Right kidney (tissue), 9 donors: ENCODE measurements at places on chromosomes 12 and 14.
A peak's percentile ranks its signal among the peaks of the same experiment; 100 is the strongest.

- DNase-seq, result no peak
Measured at GRCh38 chr14:28300356-28300755, 466.2 kb upstream of the FOXG1 start.

DNA sequence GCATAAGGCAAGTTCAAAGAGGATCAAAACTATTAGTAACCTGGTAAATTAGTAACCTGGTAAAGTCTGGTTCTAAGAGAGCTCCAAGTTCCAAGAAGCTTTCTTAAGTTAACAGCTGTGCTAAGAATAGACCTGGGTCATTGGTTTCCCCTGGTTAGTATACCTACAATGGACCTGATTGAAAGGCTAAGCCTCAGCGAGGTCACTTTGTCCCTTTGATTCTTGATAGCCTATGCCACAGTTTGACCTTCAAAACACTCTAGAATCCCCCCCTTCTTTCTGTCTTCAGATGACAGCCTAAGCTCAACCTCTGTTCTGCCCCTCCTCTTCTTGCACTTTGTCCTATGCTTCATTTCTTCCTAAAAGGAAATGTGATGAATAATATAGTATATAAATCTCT is 53.0 kb downstream of the LLPH start:
- DNase-seq, result no peak

- no peak for DNase-seq
Measured at GRCh38 chr12:23830210-23830609, 119.3 kb downstream of the SOX5 start.

DNA sequence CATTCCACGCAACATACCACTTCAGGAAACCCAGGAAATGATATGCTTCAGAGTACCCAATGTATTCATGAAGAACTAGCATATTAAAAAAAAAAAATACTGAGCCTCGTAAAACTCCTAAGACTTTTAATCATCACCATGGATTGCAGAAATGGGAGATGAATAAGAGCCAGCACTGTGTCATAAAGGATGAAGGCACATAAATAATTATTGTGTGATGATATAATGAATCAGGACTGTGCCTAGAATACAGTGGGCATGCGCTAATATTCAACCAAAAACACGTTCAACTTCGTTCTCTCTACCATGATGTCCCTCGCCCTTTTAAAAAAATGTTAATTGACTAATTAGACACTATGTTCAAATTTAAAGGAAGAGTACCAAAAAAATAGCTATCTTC is 68.7 kb downstream of the CIT start:
- DNase-seq, result no peak

- no peak for DNase-seq
Measured at GRCh38 chr12:89309815-89310214, 42.5 kb downstream of the DUSP6 start.

DNA sequence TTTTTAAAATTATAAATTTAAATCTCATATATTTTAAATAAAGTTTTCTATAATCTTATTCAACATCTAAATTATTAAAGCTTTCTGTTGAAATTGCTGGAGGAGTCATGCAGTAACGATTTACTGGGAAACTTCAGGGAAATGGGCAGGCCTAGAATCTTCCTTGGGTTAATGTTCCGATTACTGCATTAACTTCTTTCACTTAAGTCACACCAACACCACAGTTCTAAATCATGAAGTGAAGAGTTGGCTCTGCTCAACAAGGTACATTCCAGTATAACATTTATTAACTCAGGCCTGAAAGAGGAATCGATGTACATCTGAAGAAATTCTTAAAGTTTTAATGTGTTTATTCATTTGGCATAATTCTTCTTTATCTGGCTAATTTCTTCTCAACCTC is 244.3 kb downstream of the CCER1 start:
- no peak for DNase-seq

DNA sequence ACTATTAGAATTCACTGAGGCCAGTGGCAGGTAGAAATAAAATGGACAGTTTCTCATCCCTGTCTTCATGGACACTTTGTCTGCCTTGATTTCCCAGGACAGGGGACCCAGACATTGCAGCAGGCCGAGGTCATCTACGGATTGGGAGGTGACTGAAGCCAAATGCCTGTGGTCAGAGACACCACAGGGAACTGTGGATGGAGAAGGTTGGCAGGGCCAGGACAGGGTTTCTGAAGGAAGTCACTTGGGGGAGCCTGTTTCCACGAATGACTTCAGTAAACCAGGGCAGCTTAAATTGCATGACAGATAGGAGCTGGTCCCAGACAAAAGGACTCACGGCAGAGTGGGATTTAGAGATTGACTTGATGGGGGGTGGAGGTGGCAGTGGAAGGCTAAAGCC is 224.9 kb downstream of the NTF3 start:
- DNase-seq, result no peak

DNA sequence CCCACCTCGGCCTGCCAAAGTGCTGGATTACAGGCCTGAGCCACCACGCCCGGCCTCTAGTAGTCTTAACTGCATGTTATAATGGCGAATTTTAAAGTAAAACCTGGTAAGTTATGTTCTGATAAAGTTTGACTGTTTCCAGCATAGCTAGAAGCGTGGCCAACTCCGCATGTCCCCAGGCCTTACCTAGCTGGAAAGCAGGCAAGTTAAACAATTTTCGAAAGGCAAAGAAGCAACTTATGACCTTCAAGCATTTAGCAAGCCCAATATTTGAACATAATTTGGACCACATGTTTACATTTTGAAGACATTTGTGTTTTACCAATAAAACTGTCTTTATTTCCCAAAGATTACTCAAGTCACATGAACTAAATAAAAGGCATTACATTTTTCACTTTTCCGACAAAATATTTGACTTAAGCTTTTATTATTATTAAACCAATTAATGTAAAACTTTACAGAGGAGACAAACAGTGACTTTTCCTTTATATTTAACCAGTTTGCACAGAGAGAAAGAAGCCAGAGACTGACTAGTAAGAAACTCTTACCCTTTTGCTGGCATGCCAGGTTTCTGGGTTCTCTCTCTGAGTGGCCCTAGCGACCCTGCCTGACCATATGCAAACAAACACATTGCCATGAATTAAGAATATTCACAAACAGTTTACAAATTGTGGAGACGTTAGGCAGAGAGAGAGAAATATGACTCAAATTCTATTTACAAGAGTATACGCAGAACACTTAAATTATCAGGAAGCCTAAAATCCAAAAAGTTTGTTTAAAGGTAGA is 106.3 kb downstream of the RIN3 start:
- no peak for DNase-seq

DNA sequence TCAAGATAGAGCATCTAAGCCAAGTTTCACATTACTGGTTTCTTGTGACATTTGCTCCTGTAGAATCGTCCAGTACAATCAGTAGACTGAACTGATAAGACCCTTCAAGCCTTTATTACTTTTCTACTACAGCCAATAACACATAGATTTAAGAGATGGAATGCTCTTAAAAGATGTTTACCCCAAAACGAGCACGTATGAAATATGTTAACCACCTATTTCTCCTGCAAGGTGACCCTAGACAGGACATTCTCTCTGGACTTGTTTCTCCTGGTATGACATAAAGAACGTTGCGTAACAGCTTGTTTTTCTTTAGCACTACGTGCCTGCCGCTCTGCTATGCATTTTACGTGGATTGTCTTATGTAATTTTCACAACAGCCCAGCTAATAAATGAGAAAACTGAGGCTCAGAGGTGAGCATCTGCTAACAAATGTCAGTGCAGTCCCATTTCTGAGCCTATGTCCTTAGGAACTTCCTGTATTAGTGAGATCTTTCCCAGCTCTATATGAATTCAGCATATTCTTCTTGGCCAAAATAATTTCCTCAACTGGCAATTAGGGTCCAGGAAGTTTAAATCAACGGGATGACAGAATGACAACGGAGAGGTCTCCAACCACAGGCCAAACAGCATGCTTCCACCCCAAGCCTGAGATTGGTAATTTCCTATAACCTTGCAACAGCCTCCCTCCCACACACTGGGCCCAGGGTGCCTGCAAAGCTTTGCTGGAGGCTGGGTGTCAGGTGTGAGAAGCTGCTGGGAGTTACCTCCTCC is 3.7 kb downstream of the NFKBIA start:
- DNase-seq, result no peak

DNA sequence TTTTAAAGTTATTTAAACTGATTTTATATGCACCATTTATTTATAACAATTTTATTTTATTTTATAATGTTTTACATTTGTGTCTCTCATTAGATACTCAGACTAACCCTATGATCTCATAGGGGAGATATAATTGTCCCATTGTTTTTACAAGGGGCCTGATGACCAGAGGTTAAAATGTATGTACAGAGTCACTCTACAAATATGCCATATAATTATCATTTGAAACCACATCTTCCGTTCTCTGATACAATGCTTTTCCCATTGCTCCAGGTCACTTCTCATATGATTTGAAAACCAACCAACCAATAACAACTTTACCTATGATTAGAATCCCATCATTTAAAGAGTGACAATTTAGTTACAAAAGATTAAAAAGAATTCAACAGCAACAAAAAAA is 137.8 kb downstream of the GPHN start:
- no peak for DNase-seq

DNA sequence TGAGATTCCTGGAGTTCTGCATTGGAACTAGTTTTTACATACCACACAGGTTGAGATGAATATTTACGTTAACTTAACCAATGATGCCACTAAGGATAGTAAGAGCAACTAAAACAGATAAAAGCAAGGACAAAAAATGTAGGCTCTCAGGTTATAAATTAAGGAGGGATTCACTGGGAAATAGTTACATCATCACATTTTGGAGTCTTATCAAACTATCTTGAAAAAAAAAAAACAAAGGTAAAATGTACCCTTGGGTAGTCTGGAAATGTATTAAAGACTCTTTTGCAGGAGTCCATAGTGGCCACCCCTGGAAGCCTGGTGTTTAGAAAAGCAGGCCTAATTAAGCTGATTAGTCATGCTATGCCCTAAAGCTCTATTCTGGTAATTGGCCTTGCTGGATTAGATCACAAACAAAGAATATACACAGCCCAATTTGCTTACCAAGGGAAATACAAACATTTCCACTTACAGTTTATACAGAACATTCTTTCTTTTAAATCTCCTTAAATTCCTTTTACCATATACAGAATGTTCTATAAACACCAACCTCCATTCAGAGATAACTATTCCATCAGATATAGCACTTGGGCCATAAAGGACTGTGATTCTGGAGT is 39.3 kb downstream of the SLC25A47 start:
- no peak for DNase-seq

- DNase-seq, result no peak
Measured at GRCh38 chr12:41888285-41888684, 256.4 kb downstream of the GXYLT1 start.

- peak; percentile 30 for DNase-seq
Measured at GRCh38 chr12:2498964-2499500, 295.7 kb upstream of the FKBP4 start.

- DNase-seq, result peak; percentile 25
Measured at GRCh38 chr14:33349871-33350270, 411.2 kb downstream of the NPAS3 start.

- no peak for DNase-seq
Measured at GRCh38 chr14:50021261-50022031, 94.9 kb downstream of the VCPKMT start.

DNA sequence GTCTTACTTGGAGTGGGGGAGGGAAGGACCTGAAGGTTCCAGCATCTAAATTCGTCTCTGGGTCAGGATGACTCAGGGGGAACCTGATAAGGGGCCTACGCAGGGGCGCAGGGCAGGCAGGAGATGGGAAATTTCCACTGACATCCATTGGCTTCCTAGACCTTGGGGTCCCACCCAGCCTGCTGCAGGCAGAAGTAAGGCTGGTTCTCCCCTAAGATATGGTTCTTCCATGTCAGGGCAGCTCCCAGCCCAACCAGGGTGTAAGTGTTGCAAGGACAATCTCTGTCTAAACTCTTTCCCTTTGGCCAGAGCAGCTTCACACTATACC is 2.1 kb upstream of the NDRG2 start:
- DNase-seq, result no peak

GRCh38 chr12:14777271-14777670 is 26.0 kb downstream of the WBP11 start:
- DNase-seq, result no peak

DNA sequence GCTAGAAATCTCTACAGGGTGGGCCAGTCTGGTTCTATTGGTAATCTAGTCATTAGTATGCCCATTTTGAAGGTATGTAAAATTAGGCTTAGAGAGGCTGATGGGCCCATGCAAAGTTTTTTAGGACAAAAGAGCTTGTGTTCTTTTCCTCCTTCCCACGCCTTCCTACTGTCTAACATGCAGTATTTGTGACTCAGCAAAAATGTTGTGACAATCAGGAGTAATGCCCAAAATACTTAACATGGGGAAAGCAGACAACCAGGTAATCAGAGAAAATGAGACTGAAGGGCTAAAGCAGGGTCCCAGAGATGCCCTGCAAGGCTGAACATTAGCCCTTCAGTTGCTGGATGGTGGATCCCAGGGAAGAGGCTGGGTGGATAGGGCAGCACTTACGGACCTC is 437.9 kb downstream of the BCL11B start:
- DNase-seq, result no peak

- DNase-seq, result no peak
Measured at GRCh38 chr14:93343797-93344196, 3.2 kb upstream of the COX8C start.

- no peak for DNase-seq
Measured at GRCh38 chr14:85531141-85531586, 1.2 kb downstream of the FLRT2 start.

GRCh38 chr12:9935026-9935425 is 2.9 kb upstream of the CLEC2A start:
- DNase-seq, result no peak

DNA sequence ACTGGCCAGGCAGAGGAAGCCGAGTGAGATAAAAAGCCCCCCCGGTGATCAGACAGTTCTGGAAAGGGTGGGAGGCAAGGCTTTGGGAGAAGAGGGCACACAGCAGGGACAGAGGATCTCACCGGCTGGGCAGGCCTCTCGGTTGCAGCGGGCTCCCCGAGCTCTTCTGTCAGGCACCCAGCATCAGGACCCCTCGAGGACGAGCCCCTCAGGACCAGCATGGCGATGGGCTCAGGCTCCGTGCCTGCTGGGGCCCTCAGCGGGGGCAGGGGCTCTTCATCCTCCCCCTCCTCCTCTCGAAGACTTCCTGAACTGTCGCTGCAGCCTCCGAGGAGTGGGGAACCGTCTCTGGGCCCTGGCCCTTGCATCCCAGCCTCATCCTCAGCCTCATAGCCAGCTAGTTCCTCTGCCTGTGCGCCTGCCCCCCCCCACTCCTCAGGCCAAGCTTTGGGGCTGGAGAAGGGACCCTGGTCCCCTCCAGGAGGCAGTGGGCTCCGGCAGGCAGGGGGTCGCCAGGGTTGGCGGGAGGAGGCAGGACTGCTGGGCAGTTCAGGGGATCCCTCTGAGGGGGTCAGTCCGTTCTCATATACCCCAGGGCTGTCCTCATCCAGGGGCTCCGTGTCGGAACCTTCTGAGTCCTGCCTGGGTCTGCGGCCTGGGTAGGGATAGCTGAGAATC is 3.4 kb upstream of the AP1G2 start:
- DNase-seq, result no peak

- DNase-seq, result no peak
Measured at GRCh38 chr12:116959845-116960514, 49.2 kb downstream of the FBXW8 start.

- no peak for DNase-seq
Measured at GRCh38 chr12:54337280-54337842, 12.4 kb downstream of the COPZ1 start.
